CD8-positive, alpha-beta memory T cell (primary cell): ENCODE measurements at places on chromosomes 5 and 9. TPM values are rescaled to one million over a fixed set of nuclear protein-coding genes. Genes with fewer than 3 reads are reported as not detected.

DNA sequence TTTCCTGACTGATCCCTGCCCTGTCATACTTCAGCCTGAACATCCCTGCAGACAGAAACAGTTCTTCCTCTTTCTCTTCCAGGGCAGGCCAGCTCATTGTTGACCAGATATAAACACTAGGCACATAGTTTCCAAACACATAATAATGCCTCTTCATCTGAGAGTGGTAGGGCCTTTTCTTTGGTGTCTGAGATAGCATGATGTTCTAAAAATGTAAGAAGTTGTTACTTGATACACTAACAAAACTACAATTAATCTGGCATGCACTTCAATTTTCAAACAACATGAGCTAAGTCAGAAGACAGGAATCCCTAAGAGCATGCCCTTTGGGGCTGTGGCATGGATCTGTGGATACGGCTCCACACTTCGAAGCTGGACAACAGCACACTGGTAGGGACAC lies 246.6 kb downstream of the SPOCK1 start:
- H3K4me1 ChIP-seq: no peaks in the 10 kb centered on the region
- H3K27ac ChIP-seq: no peak overlapping the region
- H3K36me3 ChIP-seq: no peaks in the 10 kb centered on the region
- DNase-seq: no peak
- no peak overlapping the region for H3K4me3 ChIP-seq

DNA sequence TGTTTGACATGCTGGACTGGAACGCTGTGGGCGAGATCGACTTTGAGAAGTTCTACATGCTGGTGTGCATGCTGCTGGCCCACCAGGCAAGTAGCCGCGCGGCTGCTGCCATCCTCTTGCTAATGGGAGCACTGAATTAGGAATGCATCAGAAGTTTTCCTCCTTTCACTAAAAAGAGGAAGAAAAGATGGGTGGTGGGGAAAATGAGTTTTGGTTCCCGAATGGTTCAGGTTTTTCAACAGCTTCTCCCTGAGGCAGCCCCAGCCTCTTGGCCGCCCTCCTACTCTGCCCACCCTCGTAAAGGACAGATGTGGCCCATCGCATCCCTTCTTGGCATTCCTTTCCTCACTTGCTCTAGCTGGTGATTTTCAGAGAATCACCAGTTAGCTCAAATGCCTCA lies 5.5 kb downstream of the EFCAB9 start:
- DNase-seq: no peak
- no peaks in the 10 kb centered on the region for H3K27me3 ChIP-seq
- no peak overlapping the region for H3K4me3 ChIP-seq
- H3K36me3 ChIP-seq: no peaks in the 10 kb centered on the region
- no peak overlapping the region for H3K27ac ChIP-seq
- no peaks in the 10 kb centered on the region for H3K4me1 ChIP-seq

The CCDC192 gene
- not detected for total RNA-seq

The KCNV2 gene
- total RNA-seq: not detected

DNA sequence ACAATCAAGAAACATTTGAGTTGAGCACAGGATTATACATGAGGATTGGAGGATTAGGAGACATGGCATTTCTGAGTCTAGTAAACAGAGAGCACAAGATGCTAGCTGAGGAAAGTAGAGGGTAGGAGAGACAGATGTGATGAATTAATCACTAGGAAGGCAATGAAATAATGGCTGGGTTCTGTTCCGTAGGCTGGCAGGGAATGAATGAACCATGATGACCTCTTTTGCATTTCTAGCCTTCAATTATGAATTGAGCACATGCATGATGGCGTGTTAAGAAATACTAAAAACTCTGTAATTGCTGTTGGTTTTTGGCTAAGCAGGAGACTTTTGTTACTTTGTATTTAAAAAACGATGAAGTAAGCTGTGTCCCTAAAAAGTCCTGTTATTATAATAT lies 420.0 kb upstream of the TLE4 start:
- H3K4me1 ChIP-seq: no peaks in the 10 kb centered on the region
- no peaks in the 10 kb centered on the region for H3K36me3 ChIP-seq
- DNase-seq: no peak
- H3K27me3 ChIP-seq: no peaks in the 10 kb centered on the region

The CCL27 gene
- total RNA-seq: 0.35 TPM

The ARSI gene
- total RNA-seq: not detected

The PPP1R26 gene
- total RNA-seq: 0.84 TPM

The PSD2 gene
- total RNA-seq: not detected

The SLC45A2 gene
- total RNA-seq: not detected

- H3K4me1 ChIP-seq: no peaks in the 10 kb centered on the region
- H3K27me3 ChIP-seq: no peaks in the 10 kb centered on the region
- DNase-seq: no peak
Measured at GRCh38 chr9:95715868-95716435, 159.5 kb upstream of the ERCC6L2 start.

The BNC2 gene
- 0.18 TPM for total RNA-seq

DNA sequence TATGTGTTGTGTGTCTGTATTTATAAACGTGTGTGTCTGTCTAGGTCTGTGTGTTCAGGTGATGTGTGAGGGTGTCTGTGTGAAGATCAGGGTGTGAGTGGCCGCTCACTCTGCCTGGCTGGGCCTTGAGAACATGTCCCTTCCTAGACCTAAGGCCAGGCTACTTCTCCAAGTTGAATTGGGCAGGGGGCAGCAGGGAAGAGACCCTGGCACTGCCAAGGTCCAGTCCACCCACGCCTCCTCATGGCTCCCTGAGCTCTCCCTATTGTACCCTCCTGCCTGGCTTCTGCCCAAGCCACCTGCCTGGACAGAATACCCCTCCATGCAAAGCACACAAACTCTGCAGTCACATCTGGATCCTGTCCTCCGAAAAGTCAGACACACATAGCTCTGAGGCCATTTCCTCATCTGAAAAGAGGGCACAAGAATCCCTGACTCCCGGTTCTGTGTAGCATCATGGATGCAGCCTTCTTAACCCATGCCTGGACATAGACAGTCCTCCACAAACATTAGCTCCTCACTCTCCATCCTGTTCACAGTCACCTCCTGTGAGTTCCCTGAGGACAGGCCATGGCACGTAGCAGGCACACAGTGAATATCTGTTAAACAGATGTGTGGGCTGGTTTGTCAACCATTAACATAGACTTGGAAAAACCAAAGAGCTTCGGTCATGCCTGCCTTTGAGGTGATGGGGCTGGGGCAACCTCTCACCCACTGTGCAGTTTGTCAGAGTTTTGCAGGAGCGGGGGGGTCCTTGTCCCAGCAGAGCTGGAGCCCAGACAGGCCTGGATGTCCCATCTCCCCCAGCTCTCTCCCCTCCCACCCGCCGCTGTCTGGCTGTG lies 167.8 kb upstream of the MVB12B start:
- H3K36me3 ChIP-seq: no peaks in the 10 kb centered on the region
- no peak for DNase-seq
- no peak overlapping the region for H3K4me3 ChIP-seq
- no peaks in the 10 kb centered on the region for H3K27me3 ChIP-seq
- no peak overlapping the region for H3K27ac ChIP-seq

DNA sequence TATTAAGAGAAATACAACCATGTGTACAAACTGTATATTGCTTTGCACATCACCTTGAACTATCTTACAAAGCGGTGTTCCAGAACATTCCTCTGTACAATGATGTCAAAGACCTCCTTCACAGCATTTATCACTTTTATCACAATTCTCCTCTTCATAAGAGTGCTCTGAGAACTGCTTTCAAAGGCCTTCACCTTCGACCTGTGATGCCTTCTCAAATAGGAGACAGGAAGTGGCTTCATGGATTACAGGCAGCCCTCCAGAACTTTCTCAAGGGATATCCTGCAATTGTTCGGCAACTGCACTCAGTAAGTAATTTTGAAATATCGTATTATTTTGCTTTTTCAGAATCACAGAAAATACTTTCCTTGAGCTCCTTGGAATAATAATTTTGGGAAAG lies 68.0 kb upstream of the IL7R start:
- DNase-seq: no peak
- H3K27me3 ChIP-seq: no peaks in the 10 kb centered on the region
- H3K36me3 ChIP-seq: no peaks in the 10 kb centered on the region
- H3K27ac ChIP-seq: no peak overlapping the region
- H3K4me3 ChIP-seq: no peak overlapping the region

- no peaks in the 10 kb centered on the region for H3K4me1 ChIP-seq
- no peak for DNase-seq
- no peak overlapping the region for H3K27ac ChIP-seq
- no peak overlapping the region for H3K4me3 ChIP-seq
- no peaks in the 10 kb centered on the region for H3K27me3 ChIP-seq
Measured at GRCh38 chr9:4139196-4139595, 160.7 kb downstream of the GLIS3 start.

DNA sequence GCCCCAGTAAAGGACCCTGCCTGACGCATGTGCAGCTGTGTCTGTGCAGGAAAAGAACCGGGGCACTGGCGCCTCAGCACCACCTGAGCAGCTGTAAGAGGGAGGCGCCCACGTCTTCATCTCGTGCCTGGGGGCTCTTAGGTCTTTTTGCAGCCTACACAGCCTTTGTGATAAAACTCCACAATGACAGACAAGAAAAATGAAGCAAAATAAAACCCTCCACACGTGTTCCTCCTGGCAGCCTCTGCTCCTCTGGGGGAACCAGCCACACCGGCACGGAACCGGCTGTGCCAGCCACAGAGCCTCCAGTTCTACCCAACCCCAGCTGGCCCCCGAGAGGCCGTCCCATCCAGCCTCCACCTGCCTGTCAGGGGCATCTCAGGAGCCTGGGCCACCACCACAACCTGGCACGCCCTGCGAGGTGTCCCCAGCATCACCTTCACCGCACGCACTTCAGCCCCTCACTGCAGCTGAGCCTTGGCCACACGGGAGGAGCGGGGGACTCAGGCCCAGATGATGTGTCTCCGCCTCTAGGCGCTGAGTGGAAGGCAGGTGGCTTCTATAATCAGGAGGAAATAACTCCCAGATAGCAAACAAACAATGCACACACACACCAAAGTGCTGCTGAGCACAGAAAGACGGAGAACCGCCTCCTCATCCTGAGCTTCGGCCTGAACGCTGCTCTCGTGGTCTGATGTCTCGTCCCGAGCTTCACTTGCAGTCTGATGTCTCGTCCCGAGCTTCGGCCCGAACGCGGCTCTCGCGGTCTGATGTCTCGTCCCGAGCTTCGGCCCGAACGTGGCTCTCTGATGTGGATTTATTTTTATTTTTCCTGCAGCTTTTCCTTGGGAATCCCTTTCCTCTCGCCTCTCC lies 28.6 kb upstream of the NSMF start:
- no peaks in the 10 kb centered on the region for H3K27me3 ChIP-seq
- no peak overlapping the region for H3K4me3 ChIP-seq
- no peak overlapping the region for H3K27ac ChIP-seq
- H3K36me3 ChIP-seq: no peaks in the 10 kb centered on the region

- H3K27me3 ChIP-seq: no peaks in the 10 kb centered on the region
- H3K27ac ChIP-seq: no peak overlapping the region
- no peak overlapping the region for H3K4me3 ChIP-seq
- H3K4me1 ChIP-seq: no peaks in the 10 kb centered on the region
Measured at GRCh38 chr5:43369651-43370050, 42.5 kb downstream of the CCL28 start.

DNA sequence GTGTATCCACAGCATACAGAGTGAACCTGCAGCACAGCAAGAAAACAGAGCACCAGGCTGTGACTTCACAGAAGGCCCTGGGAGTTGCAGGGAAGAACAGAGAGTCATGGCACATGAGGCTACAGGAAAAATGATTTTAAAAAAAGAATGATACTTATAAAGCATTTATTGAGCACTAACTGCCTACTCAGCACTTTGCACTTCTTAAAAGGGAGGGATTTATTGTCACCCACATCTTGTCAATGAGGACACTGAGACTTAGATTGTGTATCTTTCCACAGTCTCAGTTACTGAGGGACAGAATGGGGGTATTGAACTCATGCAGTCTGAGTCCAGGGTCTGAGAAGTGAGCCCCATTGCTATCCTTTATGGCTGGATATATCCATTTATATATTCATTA lies 244.6 kb upstream of the TRIM32 start:
- no peak for DNase-seq
- no peak overlapping the region for H3K27ac ChIP-seq
- no peak overlapping the region for H3K4me3 ChIP-seq
- no peaks in the 10 kb centered on the region for H3K27me3 ChIP-seq
- H3K4me1 ChIP-seq: no peaks in the 10 kb centered on the region

The CYSRT1 gene
- 0.58 TPM for total RNA-seq

The KIF3A gene
- total RNA-seq: 21.1 TPM

The TMEM171 gene
- not detected for total RNA-seq
